ENCODE measurements at places on chromosomes 3 and 15.

DNA sequence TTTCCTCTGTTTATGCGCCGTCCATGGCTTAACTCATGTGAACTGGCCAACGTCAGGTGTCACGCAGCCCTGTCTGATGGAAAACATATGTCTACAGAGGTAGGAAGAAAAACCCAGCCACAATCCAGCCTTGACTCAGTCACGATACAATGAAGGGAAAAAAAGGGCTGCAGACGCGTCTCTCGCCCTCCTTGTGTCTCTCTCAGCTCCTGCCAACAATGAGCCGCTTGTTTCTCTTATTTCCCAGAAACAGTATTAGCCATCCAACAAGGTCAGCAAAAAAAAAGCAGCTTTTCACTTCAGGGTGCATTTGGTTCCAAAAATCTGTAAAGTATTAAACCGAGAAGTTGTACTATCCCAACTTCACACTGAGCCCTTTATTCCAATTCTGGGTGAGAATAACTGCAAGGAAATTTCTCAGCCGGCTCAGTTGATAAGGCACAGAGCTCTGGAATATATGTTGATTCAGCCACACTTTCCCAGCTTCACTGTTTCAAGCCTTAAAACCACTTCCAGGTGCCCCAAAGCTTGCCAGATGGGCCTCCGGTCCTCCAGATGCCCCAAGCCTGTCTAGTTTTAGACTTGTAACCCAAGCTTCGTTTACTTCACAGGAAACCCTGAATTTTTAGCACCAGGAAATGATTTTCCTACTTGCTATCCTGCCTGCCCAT, 79.4 kb downstream of the TM4SF4 start:
- no peak for DNase-seq

DNA sequence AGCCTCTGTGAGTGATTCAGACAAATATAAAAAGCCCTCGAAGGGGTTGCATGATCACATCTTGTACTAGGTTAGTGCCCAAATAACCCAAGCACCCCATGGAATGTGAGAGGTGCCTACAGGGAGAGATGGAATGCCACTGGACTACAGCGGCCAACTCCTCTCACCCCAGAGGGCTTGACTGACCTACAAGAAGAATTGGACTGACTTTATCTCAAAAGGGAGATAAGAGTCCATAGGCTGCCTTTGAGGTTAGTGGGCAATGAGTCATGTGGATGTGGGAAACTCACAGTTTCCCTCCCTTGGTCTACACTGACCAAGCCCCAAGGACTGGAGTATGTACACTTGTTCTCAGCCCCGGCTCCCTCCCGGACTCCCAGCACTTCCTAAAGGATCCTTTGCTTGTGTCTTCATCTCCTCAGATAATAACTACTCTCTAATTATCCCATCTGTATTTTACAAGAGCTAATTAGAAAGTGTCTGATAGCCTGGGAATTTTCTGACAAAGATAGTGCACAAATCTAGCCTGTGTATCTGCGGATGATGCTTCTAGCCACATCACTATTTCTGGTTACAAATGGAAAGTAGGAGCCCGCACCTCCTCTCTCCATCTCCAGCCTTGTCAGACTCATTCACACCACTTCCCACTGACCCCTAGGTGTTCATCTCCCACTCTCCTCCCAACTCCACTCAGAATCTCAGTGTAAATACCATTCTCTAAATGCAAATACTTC, 547.8 kb upstream of the TBL1XR1 start:
- peak; percentile 99 for DNase-seq

- peak; percentile 37 for DNase-seq
Measured at GRCh38 chr3:112446343-112446742, 52.9 kb downstream of the BTLA start.

DNA sequence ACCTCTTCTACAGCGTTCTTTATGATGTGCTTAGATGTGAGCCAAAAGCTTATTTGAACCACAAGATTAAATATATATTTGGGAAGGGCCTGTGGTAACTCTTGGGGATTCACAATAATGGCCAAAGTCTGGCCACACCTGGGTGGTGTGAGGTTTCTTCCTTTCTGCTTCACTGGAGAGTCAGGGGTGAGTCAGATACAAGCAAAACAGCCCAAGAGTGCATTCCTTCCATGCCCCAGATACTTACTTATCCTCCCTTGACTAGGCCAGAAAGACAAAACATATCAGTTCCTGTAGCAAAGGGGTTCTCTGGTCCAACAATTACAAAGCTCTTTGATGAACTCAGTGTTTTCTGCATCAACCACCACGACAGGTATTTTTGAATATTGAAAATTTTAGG, 941 bp downstream of the ZBED2 start:
- peak; percentile 94 for DNase-seq

GRCh38 chr15:69592954-69593353, 140.3 kb downstream of the RPLP1 start:
- no peak for DNase-seq

DNA sequence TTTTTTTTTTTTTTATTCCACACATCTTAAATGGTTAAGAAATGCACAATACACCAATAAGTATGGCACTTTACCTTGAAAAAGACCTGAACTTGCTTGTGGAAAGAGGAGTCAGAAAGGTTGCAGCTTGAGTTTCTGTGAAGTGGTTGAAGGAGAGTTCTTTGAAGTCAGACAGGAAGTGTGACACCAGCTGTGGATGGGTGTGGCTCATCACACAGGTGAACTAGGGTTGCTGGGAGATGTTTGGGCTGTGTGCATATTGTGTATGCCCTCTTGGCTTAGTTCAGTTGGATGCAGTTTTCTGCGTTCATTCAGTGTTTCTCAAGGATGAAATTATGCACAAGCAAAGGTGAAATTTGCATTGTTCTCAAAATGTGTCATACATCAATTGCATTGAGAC, 6.3 kb downstream of the AEN start:
- DNase-seq, result no peak

DNA sequence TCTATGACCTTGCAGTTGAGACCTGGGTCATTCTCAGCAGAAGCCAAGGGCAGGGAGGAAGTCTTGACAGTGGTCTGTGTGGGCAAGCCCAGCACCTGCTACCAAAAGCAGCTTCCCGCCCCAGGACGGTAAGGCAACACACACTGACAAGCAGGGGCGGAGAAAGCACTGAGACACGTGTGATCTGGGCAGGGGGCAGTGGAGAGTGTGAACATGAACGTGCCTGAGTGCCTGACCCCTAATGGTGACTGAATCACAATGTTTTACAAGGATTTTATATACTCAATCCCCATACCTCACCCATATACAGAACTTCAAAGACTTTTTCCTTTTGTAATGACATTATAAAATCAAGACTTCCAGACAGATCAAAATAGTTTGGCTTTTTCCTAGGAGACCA, 35.2 kb downstream of the ANP32A start:
- DNase-seq, result no peak

DNA sequence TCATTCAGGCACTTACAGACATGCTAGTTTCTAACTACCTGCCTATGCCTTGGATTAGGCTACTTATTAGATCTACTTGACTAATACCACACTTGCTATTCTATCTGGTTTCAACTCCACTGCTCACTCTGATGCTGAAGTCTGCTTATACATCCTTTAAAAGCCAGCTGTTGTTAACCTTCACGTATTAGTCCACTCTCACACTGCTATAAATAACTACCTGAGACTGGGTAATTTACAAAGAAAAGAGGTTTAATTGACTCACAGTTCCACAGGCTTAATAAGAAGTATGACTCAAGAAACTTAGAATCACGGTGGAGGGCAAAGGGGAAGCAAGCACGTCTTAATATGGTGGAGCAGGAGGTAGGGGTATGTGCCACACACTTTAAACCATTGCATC, 47.7 kb upstream of the ANKRD28 start:
- DNase-seq, result no peak

DNA sequence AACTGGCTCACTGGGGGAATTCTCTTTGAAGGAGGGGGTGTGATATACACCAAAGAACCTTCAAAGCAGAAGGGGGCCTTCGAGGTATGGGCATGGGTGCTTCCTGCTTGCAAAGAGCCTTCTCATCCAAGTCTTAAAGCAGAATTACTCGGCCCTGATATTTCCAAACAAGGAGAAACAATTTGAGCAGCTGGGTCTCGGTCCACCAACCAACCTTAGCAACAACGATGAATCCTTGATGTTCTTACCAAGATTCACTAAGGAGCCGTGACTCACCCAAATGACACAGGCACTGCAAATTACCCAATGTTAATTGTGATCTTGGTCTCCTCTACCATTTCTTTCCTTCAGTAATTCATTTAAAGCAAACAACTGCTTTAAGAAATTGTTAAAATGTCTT, 7.7 kb downstream of the HOMER2 start:
- DNase-seq, result peak; percentile 71

GRCh38 chr3:143286392-143287010, 166.9 kb downstream of the CHST2 start:
- no peak for DNase-seq

GRCh38 chr3:141876891-141877621, 613 bp downstream of the ATP1B3 start:
- DNase-seq, result peak; percentile 69

GRCh38 chr3:196938124-196938523, 4.2 kb downstream of the NCBP2 start:
- DNase-seq, result no peak

DNA sequence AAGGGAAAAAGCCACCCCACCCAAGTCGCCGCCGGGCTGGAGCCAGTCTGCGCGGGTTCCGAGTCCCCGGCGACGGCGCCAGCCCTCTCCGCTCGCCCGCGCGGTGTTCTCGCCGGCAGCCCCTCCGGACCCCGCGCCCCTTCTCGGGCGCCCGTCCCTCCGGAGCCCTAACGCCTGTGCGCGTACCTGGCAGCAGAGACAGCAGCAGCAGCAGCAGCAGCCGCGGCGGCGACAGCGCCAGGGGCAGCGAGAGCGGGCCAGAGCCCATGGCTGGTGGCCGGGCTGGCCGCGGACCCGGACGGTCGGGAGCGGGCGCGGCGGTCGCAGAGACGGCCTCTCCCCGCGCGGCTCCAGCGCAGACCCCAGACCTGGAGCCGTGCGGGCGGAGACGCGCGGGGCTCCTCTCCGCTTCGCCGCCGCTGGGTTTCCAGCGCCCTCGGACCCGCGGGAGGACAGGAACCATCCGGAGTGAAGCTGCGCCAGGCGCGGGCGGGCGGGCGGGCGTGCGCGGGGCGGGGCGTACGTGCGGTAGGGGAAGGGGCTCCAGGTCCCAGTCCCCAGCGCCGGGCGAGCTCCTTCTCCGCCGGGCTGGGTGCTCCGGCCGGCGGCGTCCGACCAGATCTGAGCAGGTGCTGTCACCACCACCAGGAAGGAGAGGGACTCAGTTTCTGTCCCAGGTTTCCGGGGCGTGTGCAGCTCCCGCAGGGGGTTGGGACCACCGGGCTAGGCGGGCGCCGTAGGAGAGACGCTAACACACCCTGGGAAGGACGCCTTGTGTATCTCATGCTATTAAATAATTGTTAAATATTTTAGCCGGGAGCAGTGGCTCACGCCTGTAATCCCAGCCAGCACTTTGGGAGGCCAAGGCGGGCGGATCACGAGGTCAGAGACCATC, at the start of gene CHRNA3:
Gene CHRNA3 (minus strand): TSS at position 470 of the 895 bp plus-strand sequence. CDS start 202 bp downstream, at position 268.
- DNase-seq, result no peak

- no peak for DNase-seq
Measured at GRCh38 chr3:7879572-7879971, 622.1 kb upstream of the LMCD1 start.

- DNase-seq, result no peak
Measured at GRCh38 chr3:112759681-112760080, 87.0 kb downstream of the CD200R1L start.

DNA sequence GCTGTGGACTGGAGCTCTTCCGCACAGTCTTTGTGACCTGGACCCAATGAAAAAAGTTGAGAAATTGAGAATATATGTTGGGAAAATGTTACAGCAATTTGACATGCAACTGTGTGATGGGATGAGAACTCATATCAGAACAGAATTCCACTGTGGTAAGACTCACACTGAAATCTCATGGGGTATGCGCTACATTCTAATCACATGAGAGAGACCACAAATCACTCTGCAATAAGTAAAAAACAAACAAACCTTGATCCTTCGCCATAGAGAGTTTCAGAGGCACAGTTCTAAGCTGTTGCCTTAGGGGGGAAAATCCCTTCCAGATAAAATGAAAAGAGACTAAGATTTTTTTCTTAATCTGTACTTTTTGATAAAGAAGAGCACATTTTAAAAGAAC, 37.3 kb downstream of the LMCD1 start:
- DNase-seq, result peak; percentile 71

GRCh38 chr3:50972029-50972428, 297.3 kb downstream of the DOCK3 start:
- DNase-seq, result no peak

- DNase-seq, result peak; percentile 84
Measured at GRCh38 chr3:59426821-59427565, 377.2 kb upstream of the CFAP20DC start.

- no peak for DNase-seq
Measured at GRCh38 chr3:8421267-8421666, 80.4 kb upstream of the LMCD1 start.

DNA sequence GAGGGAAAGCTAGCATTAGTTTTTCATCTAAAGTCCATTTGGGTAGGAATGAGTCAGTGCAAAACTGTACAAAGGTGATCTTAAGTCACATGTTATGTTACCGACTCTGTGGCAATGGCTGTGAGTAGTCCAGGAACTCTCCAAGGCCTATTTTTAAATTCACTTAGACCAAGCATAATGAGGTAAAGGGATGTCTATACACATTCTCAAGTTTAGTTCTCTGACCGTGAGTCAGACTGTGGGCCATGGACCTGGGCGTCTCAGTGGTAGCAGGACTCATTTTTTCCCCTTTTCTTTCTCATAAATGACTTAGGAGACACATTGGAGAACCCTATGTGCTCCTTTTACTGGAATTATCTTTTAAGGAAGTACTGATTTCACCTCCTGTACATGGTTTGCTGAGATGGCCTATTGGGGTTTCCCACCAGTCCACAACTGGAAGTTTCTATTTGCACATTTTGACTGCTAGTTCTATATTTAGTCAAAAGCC, 488.7 kb upstream of the TPRG1 start:
- DNase-seq, result peak; percentile 99

GRCh38 chr3:133106169-133106568, 68.0 kb downstream of the TMEM108 start:
- DNase-seq, result no peak

GRCh38 chr3:28301688-28302087, 46.8 kb upstream of the ZCWPW2 start:
- no peak for DNase-seq

DNA sequence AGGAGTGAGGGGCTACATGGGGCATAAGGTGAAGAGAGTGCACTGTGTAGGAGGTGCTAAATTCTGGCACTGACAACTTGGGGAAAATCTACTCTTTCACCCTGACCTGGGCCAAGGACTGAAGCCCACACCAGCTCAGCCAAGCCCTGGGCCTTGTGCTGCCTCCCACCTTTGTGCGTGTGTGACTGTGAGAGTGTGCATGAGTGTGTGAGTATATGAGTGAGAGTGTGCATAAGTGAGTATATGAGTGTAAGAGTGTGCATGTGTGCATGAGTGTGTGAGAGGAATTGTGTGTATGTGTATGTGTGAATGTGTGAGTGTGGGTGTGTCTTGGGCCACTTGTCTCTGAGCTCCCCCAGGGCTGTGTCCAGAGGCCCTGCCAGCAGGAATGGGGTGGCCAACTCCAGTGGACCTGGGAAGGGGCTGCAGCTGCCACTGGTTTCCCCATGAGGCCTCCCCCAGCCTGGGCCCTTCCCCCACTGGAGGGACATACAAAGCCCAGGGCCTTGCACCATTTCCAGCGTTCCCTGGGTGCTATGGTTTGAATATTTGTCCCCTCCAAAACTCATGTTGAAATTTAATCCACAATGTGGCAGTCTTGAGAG, 15.2 kb downstream of the C3orf22 start:
- no peak for DNase-seq

GRCh38 chr15:92538115-92538514, 117.5 kb downstream of the FAM174B start:
- no peak for DNase-seq

Data from M059J (cell line).